ENCODE measurements at places on chromosomes 6 and 20.

- DNase-seq: peak; percentile 35
Observed at GRCh38 chr20:20712004-20712473, 405 bp downstream of the RALGAPA2 start.

DNA sequence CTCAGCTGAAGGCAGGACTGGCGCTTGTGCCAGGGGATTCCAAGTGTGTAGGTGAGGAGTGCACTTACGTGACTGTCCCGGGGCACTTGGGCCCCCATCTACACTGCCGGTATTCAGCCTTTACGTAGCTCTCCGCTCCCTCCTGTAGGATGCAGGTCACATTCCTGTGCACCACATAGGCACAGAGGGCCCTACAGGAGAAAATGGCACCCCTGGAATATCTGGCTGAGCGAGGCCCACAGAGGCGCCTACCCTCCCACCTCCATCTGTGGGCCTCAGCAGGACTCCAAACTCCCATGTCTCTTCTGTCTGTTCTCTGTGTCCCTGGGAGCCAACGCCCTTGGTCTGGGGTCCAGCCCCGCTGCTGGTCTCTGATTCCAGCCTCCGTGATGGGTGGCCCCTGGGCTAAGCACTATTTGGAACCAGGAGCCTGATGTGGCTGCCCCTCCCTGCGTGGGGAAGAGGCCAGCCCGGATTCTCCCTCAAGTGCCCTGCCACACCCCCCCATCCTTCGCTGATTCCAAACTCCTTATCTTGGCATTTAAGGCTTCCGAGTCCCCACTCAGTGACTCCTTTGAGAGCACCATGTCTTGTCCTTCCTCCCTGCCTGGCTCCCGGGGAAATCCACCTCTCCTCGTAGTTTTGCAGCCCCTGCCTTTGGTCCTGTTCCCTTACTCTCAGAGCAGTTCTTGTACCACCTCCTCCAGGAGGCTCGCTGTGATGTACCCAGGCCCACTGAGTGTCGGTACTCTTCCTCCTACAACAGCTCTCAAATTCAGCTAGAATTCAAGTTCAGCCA lies 1.5 kb downstream of the EMILIN3 start:
- no peak for DNase-seq

DNA sequence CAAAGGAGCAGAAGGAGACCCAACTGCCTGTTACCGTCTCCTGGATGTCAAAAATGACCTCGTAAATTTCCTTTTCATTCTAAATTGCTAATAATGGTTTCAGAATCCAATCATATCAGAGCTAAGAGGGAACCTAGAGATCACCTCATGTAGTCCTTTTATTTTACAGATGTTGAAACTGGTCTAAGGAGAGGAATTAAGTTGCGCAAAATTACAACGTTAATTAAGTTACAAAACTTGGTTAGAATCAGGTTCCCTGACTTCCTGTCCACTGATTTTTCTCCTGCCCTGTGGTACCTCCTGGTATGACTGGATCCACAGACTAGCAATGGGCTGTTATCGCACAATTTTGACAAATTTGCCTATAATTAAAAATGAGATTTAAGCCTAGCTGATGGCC lies 9.0 kb upstream of the STK38 start:
- no peak for DNase-seq

GRCh38 chr20:63241272-63241671 lies 5.6 kb downstream of the BIRC7 start:
- peak; percentile 30 for DNase-seq

GRCh38 chr20:57809661-57810172 lies 99.9 kb upstream of the PMEPA1 start:
- DNase-seq: no peak

DNA sequence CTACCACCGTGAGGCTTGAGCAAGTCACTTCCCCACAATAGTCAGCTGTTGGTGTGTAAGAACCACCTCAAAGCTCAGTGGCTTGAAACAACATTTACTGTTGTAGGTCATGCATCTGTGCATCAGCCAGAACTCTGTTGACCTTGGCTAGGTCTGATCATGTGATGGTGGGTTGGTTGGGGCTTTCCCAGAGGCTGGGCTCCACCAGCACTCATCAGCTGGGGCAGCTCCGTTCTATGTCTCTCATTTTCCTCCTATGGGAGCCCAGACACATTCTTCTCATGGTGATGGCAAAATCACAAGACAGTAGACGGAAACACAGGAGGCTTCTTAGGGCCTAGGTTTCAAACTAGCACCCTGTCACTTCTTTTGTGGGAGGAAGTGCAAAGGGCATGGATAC lies 42.8 kb upstream of the PSMF1 start:
- no peak for DNase-seq
